Thyroid gland (tissue), 4 donors: ENCODE measurements at places on chromosomes 5 and 9. TPM values are rescaled to one million over a fixed set of nuclear protein-coding genes. Genes with fewer than 3 reads are reported as not detected.
A peak's percentile ranks its signal among the peaks of the same experiment; 100 is the strongest.

TRMT10B gene
- 6.8 TPM for total RNA-seq

DNA sequence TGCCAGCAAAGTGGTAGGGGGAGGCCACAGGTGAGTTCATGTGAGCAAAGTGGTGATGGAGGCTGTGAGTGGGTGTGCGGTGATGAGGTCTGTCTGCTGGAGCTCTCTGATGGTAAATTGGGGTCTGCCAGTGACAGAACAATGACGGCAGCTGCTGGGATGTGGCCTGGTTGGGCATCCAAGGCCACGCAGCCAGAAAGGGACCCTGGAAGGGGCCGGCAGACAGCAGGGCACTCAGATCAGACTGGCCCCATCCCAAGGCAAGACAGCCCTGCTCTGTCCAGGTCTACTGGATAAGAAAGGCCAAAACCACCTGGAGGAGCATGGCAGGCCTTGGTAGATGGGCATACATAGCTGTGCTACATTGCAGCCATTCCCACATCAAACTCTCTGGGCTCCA lies 412.9 kb upstream of the RGMB start:
- no peak for DNase-seq

DNA sequence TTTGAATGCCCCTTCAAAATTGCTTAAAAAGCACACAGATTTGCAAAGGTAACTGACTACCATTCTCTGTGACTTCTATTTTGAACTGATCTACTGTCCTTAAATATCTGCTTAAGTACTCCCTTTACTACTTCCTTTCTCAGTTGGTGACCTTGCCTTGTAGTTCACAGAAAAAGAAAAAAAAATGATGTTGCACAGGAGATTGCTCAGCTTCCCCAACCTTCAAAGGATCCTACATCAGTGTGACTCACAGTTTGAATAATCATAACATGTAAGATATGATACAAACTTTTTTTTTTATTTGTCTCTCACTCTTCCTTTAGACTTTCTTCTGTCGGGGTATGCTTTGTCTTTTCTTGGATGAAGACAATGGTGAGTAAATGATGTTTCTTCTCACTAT lies 1029.6 kb downstream of the CDH12 start:
- DNase-seq = no peak

- DNase-seq = no peak
Measured at GRCh38 chr9:132879457-132880323, 992 bp downstream of the SPACA9 start.

DNA sequence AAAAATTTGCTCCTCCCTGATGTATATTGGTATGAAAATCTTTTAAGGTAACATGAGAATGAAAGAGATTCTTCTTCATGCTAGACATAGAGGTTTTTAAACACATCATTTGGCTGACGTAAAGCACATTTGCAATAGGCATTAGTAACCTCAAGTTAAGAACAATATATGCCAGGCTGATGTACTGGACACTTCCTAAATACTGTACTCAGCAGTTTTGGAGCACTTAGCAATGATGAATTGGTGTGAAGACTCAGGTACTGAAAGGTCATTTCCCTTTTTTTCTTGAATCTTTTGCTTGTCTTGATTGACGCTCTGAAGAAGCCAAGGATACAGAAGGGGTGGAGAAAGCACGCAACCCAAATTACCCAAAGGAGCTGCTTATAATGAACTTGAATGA lies 322.5 kb downstream of the PDE4D start:
- no peak for DNase-seq

HSPB3 gene
- not detected for total RNA-seq

DNA sequence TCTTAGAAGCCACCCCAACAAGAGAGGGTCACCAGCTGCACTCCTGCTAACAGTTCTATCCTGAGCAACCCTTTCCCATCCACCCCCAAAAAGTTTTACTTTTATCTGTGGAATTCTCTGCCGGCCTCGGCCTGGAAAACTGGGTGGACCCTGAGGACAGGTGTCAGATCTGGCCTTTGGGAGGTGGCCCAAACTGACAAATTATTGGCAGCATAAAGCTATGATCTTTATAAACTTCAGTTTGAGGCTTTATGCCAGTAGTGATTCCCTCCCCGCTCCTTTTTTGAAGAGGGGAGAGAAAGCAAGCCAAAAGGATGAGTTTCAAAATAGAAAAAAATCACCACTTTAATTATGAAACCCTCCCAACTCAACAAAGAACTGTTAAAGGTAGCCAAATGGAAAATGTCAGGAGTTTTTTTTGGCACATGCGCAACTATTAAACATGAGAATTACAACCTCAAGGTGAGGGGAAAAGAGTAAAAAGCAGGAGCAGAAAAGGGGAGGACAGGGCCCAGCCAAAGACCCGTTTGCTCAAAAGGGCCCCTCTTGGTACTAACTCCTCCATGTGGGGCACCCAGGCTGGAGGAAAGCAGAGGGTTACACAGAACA lies 49.4 kb downstream of the FBXW11 start:
- DNase-seq = no peak

NMUR2 gene
- total RNA-seq = 0.42 TPM

CMYA5 gene
- total RNA-seq = 24.5 TPM

DNA sequence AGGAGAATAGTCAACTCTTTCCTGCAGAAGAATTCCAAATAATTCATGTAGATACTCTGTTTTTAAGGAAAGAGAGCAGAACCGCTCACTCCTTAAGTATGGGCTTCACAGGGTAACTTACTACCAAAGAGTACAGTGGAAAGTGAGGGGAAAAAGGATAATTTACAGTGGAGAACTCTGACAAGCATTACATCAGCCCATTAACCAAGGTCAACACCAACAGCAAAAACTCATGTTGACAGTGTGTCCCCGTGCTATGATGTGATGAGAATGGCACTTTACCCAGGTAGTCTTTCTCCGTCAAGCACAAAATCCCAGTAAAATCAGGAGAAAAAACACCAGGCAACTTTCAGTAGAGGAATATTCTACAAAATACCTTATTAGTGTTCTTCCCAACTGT lies 104.3 kb downstream of the ADCY2 start:
- DNase-seq = no peak

PCDHGA2 gene
- total RNA-seq = 5.7 TPM

- DNase-seq = no peak
Measured at GRCh38 chr5:120499876-120500563, 35.9 kb downstream of the PRR16 start.

DNA sequence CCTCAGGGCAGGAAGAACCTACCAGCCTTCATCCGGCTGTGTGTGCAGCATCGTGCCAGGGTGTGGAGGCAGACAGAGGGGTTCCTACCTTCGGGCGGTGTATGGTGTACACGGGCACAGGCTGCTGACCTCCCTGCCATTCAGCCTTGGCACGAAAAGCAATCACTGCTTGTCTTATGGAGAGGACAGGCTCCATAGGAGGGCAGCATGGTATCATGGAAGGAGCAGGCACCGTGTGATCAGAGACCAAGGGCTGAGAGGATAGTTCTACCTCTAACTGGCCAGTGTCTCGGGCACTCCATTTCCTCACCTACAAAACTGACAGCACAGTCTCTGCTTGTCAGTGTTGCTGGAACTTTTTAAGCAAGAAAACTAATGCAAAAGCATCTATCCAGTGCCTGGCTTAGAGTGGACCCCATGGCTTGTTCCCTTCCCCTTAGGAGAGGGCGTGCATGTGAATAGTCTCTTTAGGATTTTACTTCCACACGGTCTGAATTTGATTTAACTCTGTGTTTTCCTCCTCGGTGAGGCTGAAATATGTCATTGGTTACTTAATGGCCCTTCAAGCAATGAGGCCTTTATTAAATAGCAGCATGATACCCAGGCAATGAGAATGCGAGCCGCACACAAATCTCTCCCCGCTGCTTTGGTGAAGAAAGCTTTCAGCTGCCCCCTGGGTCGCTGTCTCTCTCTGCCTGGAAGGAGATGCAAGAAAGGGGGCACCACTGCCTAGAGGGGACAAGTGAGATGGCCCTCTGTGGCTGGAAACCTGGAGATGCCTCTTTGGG lies 22.2 kb downstream of the TTLL11 start:
- no peak for DNase-seq

C7 gene
- 108 TPM for total RNA-seq

DNA sequence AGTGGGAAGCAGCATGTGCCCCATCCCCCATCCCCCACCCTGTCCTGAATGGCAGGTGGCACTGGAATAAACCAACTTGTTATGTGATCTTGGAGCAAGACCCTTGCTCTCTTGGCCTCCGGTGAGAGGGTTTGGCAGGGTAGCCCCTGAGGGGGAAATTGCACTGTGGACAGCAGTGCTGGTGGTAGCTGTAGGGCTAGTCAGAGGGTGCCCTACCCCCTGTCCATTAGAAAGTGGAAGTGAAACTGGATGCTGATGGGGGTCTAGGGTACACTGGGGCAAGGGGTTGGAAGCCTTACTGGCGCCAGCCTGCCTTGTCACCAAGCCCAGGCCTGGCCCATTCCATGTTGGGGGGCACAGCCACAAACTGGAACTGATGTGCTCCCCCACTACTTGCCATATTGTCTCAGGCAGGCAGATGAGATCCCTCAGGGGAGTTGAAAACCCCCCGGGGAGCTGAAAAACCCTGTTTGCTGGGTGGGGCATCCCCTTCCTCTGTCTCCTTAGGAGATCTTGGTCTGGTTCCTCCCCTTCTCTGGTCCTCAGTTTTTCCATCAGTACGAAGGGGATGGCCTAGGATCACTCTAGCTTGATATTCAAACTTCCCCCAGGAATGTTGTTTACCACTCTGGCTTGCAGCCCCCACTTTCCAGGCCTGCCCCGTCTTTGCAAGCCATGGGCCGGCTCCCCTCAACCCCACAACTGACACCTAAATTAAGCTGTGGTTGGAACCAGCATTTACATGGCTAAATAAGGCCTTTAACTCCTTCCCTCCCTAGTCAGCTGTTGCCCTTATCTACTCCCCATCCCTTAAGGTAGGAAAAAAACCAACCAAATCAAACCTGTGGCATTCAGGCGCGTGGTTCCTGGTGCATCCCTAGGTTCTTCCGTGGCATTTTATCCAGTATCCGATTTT lies 14.4 kb upstream of the SYNPO start:
- no peak for DNase-seq

OCLN gene
- total RNA-seq = 210 TPM

DBN1 gene
- total RNA-seq = 61.4 TPM

DNA sequence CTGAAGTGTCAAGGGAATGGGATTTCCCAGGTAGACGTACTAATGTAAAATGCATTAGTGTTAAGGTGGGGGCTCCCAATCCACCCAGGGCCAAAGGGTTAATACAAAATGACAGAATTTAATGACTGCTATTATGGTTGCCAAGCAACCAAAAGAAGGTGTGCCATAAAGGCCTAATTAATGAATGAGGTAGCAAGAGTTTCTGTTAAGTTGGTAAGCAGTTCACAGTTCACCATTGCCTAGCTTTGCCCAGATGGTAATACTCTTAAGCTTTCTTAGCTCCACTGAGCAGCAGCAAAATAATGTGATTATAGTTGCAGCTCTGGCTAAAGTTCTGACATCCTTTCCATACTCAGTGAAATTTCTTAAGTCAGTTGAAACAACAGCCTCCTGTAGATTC lies 211.7 kb downstream of the DENND1A start:
- DNase-seq = no peak

GRCh38 chr9:6945816-6946215 lies 188.0 kb downstream of the KDM4C start:
- no peak for DNase-seq

- DNase-seq = no peak
Measured at GRCh38 chr5:169354921-169355320, 54.0 kb upstream of the SLIT3 start.

CORO2A gene
- 1.8 TPM for total RNA-seq

GRCh38 chr5:14753947-14754346 lies 89.4 kb downstream of the OTULIN start:
- DNase-seq = peak; percentile 69

ITK gene
- 3.6 TPM for total RNA-seq

DNA sequence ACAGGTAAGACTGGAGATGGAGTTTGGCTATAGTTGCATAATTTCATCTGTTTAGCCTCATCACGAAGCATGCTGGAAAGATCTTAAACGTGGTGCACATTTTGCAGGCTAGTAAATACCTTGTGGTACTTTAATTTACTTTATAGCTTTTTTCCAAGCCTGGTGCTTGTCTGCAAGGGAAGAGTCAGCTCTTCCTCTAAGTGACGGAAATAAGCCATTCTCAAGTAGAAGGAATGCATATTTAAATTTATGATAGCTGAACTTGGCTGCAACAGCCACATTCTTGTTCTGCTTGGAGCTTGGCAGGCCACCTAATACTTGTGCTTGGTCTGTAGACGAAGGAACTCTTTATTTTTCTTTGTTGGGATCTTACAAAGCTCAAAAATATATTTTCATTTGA lies 188.0 kb upstream of the PIK3R1 start:
- peak; percentile 21 for DNase-seq

GRCh38 chr5:72057816-72058215 lies 49.5 kb upstream of the MAP1B start:
- no peak for DNase-seq

- DNase-seq = no peak
Measured at GRCh38 chr5:105587963-105588662, 2025.5 kb upstream of the NUDT12 start.

- DNase-seq = no peak
Measured at GRCh38 chr9:110257956-110258355, 1.6 kb upstream of the TXN start.

GRCh38 chr9:116198344-116198743 lies 44.8 kb downstream of the PAPPA start:
- DNase-seq = no peak

- DNase-seq = no peak
Measured at GRCh38 chr9:95225076-95225725, 92.3 kb downstream of the FANCC start.

DNA sequence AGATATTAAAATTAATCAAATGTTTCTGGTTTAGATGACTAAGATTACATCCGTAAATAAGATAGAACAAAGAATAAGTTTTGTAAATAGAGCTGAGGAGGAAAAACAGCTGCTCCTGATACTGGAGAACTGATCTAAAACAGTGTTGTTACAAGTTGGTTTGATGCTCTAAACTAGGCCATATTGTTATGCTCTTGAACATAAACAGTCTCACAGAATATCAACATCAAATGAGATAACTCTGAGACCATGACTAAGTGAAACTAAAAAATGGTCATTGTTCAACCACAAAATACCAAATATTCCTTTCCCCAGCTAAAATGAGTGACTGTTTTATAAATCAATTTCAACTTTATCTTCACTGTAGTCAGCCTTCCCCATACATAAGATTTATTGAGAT lies 16.5 kb upstream of the SRFBP1 start:
- DNase-seq = no peak

DNA sequence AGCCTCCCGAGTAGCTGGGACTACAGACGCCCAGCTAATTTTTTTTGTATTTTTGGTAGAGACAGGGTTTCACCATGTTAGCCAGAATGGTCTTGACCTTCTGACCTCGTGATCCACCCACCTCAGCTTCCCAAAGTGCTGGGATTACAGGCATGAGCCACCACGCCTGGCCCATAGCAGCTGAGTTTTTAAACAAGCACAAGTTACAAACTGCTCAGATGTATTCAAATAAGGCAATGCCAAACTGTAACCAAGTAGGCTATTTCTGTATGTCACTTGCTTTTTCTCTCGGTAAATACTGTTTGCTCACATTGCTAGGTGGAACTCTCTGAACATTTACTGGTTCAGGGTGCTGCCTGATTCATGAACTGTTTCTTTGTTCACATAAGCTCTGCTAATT lies 799.3 kb upstream of the NUDT12 start:
- no peak for DNase-seq

ARHGEF37 gene
- 4.4 TPM for total RNA-seq

GRCh38 chr5:172736508-172737135 lies 34.4 kb downstream of the DUSP1 start:
- DNase-seq = no peak

NFIB gene
- 144 TPM for total RNA-seq

DEPDC1B gene
- 1.3 TPM for total RNA-seq

PCDHGA10 gene
- 8.9 TPM for total RNA-seq

- no peak for DNase-seq
Measured at GRCh38 chr5:23064710-23065109, 211.6 kb upstream of the CDH12 start.

- DNase-seq = no peak
Measured at GRCh38 chr9:38249587-38250210, 142.8 kb upstream of the ALDH1B1 start.

BAG1 gene
- total RNA-seq = 72.0 TPM
